ENCODE measurements at places on chromosomes 4 and X. TPM values are rescaled to one million over a fixed set of nuclear protein-coding genes. Genes with fewer than 3 reads are reported as not detected.

DNA sequence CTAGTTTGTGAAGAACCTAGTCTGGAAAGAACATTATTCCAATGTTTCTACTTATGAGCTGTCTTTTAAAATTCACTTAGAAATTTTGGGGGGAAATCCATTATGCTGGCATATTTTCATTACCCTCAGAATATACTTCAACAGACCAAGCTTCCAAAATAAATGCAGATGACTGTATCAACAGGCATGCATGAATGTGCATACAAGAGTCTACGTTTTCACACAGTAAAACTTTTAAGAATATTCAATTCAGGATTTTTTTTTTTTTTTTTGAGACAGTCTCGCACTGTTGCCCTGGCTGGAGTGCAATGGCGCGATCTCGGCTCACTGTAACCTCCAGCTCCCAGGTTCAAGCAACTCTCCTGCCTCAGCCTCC is 49.7 kb downstream of the ABCG2 start:
- no peak for DNase-seq

DNA sequence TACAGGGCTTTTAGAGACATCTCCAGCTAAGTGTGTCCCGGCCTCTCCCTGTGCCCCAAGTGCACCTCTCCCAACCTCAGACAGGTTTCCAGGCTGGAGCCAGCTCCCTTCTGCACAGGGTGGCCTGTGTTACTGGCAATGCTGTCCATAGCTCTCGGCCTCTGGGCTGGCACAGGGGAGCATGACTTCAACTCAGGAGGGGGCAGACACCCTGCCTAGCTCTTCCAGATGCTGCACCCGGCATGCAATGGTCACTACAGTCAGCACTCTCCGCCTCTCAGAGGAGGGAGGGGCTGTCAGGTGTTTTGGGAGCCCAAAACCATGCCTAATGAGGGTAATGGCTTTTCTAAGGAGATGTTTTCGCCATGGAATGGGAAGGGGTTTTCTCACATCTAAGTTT is 2.4 kb upstream of the IRAK1 start:
- no peak for DNase-seq

- no peak for DNase-seq
Observed at GRCh38 chr4:72107456-72107855, 75.7 kb downstream of the NPFFR2 start.

DNA sequence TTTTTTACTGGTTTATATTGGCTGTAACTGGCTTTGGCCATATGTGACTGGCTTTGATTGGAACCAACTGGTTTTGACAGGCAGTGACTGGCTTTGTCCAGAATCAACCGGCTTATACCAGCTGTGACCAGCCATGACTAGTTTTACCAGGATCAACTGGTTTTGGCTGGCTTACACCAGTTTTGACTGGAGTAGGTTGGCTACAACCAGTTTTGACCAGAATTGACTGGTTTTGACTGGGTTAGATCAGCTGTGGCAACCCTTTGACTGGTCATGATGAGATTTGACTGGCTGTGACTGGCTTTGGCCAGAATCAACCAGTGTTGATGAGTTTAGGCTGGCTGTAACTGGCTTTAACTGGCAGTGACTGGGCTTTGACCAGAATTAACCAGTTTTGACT is 169.2 kb upstream of the AMOT start:
- no peak for DNase-seq

GRCh38 chrX:6810776-6811175 is 275.9 kb upstream of the VCX3A start:
- no peak for DNase-seq

- DNase-seq: no peak
Observed at GRCh38 chr4:43987331-43987944, 461.2 kb downstream of the KCTD8 start.

DNA sequence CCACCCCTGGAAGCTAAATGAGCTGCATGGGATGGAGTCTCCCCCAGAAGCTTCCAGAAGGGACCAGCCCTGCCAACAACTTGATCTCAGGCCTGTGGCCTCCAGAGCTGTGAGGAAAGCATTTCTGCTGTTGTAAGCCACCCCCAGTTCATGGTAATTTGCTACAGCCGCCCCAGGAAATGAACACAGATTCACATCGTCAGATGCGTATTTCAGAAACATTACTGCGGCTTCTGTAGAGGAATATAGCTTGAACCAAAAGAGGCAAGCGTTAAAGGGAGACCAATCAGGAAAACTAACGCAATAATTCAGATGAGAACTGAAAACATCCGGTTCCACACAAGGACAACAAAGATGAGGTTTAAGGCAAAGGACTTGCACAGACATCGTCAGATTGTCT is 128.4 kb upstream of the TBL1X start:
- DNase-seq: no peak

- no peak for DNase-seq
Observed at GRCh38 chrX:23263892-23264291, 70.8 kb upstream of the PTCHD1 start.

Gene SSX5
- total RNA-seq: not detected

Gene LANCL3
- total RNA-seq: 0.05 TPM

- peak; percentile 40 for DNase-seq
Observed at GRCh38 chr4:113809311-113809710, 47.8 kb upstream of the CAMK2D start.

GRCh38 chr4:77127215-77127614 is 29.8 kb upstream of the CCNG2 start:
- no peak for DNase-seq

Gene ARHGAP10
- 7.2 TPM for total RNA-seq

GRCh38 chrX:80229626-80230025 is 190.6 kb upstream of the TENT5D start:
- DNase-seq: no peak

DNA sequence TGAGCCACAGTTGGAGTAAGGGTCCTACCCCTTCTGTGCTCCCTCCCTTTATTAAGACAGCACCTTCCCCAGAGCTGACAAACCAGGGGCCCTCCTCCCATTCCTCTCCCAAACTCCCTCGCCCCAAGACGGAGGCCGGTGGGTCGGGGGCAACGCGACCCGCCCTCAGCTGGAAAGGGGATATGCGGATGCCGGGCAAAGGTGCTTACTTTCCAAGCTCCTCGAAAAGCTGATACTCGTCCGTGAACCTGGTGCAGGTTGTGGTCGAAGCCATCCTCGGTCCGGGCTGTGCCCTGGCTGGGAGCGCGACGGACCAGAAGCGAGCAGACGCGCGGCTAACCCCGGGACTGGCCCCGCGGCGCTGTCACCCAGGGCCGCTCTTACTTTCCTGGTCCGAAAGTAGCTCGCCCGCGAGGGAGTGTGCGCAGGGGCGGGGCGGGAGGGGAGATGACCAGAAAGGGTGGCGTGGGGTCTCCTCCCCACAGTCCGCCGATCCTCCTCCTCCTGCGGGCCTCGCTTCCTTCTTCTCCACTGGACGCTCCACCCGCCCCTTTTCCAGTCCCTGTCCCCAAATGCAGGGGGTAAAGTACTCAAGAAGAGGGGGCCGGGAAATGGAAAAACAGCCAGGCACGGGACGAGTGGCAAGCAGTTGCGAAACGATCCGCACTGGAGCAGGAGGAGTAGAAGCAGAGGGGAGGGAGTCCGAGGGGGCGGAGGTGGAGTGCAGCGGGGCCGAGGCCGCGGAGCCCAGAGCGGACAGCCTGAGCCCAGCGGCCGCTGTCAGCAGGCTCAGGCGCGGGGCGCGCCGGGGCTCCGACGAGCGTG is 531 bp downstream of the CAMK2D start:
- DNase-seq: peak; percentile 42

DNA sequence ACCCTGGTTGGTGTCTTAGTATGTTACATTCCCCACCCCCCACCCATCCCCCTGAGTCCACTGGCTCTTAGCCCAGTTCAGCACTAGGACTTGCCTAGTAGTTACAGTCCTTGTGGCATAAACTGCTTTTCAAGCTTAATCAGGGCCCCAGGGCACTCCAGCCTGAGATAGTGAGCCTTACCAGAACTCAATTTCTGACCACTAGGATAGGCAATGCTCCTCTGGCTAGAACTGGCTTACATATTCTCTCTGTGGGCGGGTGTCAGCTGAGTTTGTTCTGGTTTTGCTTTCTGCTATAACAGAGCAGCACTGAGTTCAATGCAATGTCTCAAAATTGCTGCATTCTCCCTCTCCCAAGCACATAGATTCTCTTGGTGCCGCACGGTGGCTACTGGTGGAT is 391.4 kb upstream of the DIPK2B start:
- DNase-seq: no peak

Gene N4BP2
- total RNA-seq: 20.4 TPM

Gene TBX22
- total RNA-seq: not detected

DNA sequence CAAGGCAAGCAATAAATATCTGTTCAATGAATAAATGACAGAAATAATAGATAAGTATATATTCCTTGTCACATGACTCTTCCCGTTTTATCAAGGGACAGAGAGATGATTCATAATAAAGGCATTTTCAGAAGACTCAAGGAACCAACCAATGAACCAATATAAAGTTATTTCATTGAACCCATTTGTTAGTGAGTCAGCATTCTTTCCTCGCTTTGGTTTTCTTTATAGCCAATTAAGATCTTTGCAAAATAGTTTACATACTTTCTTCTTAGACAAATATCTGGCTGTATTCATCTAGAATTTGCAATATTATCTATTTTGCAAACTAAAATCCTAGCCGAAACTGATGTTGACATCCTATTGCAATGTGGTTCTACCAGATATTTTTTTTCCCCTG is 269.4 kb downstream of the IL15 start:
- no peak for DNase-seq

DNA sequence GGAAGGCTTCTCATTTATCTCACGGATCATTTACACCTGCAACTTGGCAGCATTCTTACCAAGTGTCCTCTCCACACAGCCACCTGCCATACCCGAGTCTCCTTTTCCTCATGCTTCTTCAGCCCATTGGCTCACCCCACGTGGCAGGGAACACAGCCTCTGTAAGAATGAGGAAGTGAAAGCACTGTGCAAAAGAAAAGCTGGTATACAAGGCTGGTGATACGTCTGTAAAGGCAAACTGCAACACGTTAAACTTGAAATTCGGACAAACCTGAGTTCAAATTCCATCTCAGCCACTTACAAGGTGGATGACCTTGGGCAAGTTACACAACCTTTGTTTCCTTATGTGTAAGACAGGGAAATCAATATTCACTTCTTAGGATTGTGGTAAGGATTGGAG is 164.0 kb upstream of the RASGEF1B start:
- DNase-seq: no peak

GRCh38 chr4:29415771-29416170 is 1304.4 kb upstream of the PCDH7 start:
- no peak for DNase-seq

DNA sequence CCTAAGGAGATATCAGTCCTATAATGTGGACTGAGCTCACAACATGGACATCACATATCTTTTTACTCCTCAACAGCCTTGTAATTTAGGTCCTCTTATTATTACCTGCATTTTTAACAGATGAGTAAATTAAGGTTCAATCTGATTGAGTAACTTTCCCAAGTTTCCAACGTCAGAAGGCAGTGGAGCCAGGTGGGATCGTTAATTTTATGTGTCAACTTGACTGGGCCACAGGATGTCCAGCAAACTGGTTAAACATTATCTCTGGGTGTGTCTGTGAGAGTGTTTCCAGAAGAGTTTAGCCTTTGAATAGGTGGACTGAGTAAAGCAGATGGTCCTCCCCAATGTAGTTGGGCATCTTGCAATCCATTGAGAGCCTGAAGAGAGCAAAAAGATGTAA is 59.0 kb upstream of the SLIT2 start:
- no peak for DNase-seq

- no peak for DNase-seq
Observed at GRCh38 chr4:89259301-89260028, 48.1 kb downstream of the GPRIN3 start.

DNA sequence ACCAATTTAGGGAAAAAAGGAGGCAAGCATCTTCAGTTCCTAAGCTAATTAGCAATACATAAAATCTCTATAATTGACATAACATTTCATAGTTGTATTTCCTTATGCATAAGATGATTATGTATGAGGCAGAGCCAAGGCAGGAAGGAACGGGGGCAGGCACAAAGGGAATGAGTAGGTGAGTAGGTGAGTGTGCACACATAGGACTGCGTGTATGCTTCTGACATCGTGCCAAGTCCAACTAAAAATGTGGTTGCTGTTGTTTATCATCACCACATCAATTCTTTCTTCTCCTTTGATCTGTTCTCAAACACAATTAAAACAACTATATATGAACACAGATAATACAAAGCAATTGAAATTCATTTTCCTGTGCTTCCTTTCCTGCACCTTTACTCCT is 131.2 kb downstream of the UNC5C start:
- no peak for DNase-seq

DNA sequence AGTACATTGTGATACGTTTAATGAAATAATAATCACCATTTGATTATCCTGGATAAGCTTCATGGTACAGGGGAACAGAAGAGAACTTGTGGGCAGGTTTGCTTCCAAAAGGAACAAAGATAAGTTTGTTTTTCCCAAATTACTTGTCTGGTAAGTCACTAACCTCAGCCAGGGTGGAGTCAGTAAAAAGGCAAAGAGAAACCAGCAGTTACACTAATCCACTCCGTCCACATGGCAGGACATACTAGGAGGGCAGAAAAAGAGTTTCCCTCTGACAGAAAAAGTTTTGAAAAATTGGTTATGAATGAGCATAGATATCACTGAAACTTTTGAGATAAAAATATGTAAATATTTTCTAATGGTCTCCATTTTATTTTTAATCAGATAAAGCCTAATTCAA is 285.9 kb downstream of the IL15 start:
- DNase-seq: no peak

GRCh38 chr4:72991873-72992272 is 77.6 kb downstream of the COX18 start:
- DNase-seq: no peak

- DNase-seq: no peak
Observed at GRCh38 chr4:11232015-11232414, 196.7 kb downstream of the HS3ST1 start.

Gene SSX2B
- total RNA-seq: not detected

DNA sequence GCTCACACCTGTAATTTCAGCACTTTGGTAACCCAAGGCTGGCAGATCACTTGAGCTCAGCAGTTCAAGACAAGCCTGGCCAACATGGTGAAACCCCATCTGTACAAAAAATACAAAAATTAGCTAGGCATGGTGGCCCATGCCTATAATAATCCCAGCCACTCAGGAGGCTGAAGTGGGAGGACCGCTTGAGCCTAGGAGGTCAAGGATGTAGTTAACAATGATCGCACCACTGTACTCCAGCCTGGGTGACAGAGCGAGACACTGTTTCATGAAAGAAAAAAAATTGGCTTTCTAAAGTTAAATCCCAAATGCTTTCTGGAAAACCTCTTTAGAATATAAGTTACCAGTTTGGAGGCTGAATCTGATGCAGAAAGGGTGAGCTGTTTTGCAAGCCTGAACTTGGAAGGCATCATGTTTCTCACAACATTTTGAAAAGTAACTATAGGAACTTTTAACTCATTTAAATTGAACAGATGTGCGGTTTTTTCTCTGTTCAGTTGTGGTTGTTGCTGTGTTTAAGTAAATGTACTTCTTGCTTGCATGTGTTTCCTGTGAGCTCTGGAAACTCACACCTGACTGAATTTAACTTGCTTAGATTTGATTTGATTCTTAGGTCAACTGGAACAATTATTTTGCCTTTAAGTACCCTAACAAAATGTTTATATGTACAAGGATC is 39.8 kb upstream of the TMEM131L start:
- DNase-seq: peak; percentile 9

GRCh38 chrX:149461746-149462145 is 43.4 kb downstream of the IDS start:
- no peak for DNase-seq

All from CD8-positive, alpha-beta T cell (primary cell).